GM12891 (cell line): ENCODE measurements at places on chromosomes 7 and 10.

- no peak for DNase-seq
Measured at GRCh38 chr7:78260826-78261225, 462.3 kb downstream of the PHTF2 start.

GRCh38 chr7:157984423-157985163 is 603.0 kb downstream of the PTPRN2 start:
- DNase-seq = no peak

- no peak for DNase-seq
Measured at GRCh38 chr7:138700857-138701536, at the start of gene SVOPL. SVOPL (minus strand) TSS chr7:138701362; CDS start chr7:138679045, 22,317 bp downstream.

DNA sequence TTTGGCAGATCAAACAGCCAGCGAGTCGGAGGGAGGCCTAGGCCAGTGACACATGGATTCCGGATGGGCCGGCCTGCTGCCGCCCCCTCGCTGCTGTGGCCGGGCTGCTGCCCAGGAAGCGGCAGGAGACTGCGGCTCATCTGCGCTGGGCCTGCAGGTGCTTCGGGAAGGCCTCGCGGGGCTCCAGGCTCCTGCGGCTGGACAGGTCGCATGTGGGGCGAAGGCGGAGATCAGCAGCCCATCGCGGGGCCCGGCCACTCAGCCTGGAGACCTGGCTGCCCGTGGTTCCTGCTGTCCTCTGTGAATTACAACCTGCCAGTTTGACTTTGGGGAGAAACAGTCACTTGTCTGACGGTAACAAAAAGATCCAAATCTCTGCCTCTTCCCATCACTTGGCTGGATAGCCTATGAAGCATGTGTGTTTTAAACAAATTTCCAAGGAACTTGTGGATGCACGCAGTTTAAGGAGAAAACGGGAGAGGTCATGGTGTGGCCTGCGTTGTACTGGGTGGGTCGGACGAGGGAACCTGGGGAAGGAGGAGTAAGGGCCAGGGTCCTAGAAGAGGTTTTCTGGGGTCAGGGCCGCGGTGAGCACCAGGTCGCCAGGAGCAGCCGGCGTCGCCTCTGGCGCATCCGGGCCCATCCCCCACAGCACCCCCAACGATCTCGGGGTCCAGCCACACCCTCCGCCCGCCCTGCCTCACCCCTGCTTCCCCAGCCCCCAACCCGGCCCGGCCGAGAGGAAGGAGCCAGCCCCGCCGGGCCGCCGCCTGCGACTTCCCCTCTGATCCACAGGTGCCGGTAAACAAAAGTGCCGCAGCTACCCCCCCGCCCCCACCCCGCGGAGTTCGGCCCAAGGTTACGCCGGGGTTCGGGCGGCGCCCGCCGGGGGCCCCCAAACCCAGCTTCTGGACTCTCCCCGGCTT is 1.6 kb downstream of the SPOCK2 start:
- peak; percentile 68 for DNase-seq

GRCh38 chr7:33446551-33446950 is 317.2 kb downstream of the BBS9 start:
- no peak for DNase-seq

- peak; percentile 93 for DNase-seq
Measured at GRCh38 chr10:100912605-100913469, at the start of gene SLF2. SLF2 (plus strand) TSS chr10:100912963; CDS start chr10:100913111, 148 bp downstream.

DNA sequence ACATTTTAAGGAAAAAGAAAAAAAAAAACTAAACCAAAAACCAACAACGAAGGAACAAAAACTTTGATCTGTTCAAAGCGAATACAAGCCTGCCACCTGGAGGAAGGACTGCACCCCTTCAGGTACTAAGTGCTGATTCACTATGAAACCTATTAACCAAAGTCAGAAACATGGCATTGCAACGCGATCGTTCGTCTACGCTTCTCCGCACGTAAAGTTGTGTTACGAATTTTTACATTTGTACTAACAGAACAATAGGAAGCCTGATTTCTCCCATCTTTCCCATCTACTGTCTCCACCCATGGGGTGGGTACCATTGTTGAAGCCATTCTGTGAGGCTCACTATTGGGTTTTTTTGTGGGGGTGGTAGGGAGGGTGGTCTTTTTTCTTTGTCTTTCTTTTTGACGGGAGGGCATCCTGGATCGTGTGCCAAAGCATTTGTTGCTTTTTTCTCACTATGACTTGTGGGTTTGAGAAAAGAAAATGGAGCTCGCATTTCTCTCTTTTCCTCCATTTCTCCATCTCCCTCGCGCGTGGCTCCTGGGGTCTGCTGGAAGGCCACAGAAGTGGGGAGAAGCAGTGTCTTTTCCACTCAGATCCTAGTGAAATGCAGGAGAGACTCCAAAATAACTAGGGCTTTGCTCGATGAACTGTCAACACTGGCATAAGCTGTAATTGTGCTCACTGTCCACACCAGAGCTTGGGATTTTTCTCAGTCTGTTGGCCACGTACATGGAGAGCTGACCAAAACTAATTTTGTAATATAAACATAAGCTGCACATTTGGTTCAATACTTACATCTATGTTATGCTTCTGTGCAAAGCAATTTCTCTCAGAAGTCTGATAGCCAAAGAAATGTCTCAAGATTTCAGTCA is 100.9 kb upstream of the YAE1 start:
- DNase-seq = peak; percentile 28

DNA sequence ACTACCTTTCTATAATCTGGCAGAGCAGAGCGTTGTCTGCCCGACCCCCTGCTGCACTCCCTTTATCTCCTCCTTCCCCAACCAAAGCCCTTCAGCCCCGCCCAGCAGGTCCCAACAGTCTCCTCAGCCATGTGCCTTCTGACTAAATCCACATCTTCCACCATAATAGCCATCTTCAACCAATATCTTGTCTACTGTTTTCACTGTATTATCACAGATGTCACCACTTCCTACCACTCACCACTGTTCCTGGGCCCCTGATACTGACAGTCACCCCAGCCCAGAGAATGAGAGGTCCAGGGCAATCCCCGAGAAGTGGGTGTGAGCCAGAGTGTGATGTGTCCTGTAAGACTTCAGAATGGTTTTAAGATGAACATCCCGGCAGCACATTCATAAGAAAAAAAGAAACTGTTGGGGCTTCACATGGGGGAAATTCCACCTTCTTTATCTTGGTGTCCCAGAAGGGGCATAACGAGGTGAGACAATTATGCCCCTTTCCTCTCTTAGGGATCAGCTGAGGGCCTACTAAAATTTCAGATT is 25.3 kb downstream of the CCDC6 start:
- DNase-seq = no peak

DNA sequence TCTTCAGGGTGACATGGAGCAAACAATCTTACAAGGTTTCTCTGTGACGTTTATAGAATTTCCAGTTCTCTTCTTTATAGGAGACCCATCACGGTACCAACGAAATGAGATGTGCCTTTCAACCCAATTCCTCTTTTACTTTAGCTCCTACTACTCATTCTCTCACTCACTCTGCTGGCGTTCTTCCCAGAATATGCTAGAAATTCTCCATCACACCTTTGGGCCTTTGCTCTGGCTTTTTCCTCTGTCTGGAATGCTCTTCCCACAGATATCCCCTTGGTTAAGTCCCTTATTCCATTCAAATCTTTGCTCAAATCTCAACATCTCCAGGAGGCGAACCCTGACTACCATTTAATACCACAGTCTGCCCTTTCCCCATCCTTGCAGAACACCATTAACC is 39.0 kb downstream of the SEMA3C start:
- DNase-seq = no peak

GRCh38 chr7:150811-151221 is 41.6 kb upstream of the FAM20C start:
- no peak for DNase-seq

GRCh38 chr10:132655735-132656134 is 118.1 kb downstream of the INPP5A start:
- no peak for DNase-seq

GRCh38 chr7:41916450-41916927 is 213.6 kb upstream of the INHBA start:
- no peak for DNase-seq

- no peak for DNase-seq
Measured at GRCh38 chr10:33032654-33033151, 74.7 kb upstream of the ITGB1 start.

DNA sequence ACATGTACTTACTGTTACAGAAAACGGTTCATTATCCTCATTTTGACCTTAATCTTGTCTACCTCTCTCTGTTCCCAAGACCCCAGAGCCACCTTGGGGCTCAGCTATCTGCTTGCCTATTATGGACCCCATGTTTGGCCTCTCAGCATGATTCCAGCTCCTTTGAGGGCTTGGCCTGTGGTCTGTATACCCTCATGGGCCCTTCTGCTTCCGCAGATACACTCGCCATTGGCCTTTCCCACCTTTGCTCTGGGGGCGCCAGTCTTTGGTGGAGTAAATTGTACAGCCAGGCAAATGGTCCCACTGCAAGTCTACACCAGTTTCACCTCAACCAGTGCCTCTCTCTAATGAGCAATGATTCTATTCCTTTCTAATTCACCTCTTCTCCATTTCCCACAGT is 109.2 kb upstream of the ZNF746 start:
- DNase-seq = no peak

GRCh38 chr7:88200261-88200660 is 19.6 kb downstream of the SRI start:
- no peak for DNase-seq
